NCI-H1436 treated with DMSO at 0.1 percent for 48 hours (cell line): ENCODE measurements at places on chromosomes 7 and 10.

DNA sequence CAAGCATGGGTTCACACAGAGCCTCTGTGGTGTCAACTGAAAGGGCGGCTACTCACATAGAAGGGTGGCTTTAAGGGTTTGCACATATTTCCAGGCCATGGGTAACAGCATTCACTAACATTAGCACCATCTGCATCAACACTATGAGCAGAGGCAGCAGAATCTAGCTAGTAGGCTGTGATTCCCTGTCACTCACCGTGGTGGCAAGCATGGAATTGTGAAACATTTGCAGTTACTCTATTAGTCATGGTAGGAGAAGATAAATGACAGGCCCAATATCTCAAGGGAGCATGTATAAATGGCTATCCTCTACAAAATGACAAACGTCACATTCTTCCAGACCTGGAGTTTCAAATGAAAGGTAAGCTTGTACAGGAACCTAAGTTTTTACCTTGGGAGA, 32.2 kb upstream of the CUBN start:
- no peak for DNase-seq

DNA sequence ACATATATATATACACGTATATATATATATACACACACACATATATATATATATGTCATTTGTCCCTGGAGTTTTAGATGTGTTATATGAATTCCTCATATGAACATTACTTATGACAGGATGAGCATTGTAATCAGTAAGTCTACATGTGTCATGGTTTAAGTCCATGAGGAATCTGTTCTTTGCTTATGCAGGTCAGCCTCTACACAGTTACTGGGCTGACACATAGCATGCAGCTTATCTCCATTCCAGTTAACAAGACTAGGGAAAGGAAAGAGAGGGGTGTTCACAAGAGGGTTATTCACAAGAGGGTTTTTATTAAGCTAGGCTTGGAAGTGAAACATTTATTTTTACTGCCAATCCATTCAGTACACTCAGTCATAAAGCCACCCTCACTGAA, 226.7 kb downstream of the SNX13 start:
- DNase-seq = no peak

- DNase-seq = no peak
Observed at GRCh38 chr10:17984563-17984962, 32.8 kb downstream of the SLC39A12 start.

DNA sequence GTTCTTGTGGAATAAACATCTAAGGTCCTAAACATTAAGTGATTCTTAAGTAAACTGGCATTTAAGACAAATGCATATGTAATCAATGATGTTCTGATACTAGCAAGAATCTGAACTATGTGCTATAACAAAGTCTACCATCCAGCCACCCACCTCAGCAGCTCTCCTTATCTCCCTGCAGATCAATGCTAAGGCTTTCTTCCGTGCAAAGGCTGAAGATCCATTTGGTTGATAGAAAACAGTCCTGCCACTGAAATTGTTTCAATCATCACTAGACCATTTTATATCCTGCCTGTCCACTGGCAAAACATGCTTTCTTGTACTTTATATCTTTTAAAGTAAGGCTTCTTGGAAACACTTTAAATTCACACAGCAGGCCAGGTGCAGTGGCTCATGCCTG, 6.3 kb upstream of the SMKR1 start:
- DNase-seq = no peak

DNA sequence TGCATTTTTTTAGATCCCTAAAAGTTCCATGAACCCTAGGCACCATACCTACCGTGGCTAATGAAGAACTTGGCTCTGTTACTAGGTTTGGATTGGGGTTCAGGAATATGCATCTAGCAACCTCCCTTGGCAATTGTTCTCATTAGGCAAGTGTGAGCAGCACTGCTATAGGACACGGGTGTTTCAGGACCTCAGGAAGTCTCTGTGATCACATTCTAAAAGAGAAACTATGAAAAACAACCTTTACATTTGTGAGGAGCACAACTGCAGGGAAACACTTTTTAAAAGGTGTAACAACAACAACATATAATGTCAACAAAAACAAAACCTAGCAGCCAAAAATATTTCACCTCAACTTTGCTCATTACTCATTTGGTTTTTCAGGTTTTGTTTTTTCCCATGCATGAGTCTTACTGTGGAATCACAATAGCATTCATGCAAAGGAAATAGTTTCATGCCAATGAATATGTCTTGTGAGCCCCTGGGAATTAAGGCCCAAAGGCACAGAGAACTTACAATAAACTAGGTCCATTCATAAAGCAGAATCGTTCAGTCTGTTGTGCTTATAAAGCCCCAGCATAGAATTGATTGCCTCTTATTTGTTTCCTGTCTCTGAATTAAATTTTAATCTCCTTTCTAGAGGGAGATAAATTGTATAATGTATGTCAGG, 255.7 kb upstream of the DGKB start:
- no peak for DNase-seq

DNA sequence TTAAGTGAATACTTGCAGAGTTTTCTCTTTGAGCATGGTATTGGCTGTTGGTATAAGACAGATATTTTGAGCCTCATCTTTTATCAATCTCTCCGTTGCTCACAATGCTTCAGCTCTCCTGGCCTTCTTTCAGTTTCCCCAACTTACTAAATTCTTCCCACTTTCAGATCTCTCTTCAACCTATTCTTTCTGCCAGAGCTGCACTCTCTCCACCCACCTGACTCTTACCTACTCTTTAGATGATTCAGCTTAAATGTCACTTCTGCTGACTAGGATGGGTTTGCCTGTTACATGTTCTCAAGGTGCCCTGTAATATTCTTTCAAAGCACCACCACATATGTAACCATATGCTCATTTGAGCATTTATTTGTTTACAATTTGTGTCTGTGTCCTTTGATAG, 1.6 kb downstream of the EXOSC1 start:
- DNase-seq = no peak

GRCh38 chr10:3228629-3228945, 56.0 kb upstream of the PITRM1 start:
- no peak for DNase-seq

GRCh38 chr10:105843786-105844185, 1202.7 kb downstream of the SORCS3 start:
- no peak for DNase-seq

DNA sequence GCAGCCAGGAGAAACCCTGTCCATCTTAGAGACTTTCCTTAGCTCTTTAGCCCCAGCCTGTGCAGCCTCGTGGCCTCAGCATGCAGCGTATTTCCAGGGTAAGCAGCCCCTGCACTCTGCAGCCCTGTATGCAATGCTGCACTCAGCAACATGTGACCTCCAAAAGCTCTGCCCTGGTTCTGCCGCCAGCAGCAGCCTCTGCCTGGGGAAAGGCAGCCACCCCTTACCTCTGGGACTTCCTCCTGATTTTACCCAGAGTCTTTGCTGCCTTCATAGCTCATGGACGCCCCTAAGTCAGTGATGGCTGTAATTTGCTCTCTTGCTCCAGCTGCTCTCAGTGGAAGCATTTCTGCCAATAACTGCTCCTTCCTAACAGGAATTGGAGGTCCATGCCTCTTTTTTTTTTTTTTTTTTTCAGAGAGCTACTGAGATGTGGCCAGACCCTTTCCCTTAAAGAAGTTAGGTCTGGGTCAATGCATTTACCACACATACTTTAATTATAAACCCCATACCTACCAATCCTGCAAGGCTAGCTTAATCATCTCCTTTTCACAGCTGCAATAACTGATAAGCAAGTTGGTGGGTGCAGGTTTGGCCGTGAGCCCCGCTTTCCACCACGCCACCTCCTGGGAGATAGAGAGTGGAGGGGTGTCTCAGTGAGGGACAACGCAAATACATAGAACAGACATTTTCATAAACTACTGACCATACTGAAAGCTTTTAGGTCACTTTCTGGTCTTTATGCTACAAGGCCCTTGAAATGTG, 71.7 kb downstream of the RAMP3 start:
- no peak for DNase-seq

GRCh38 chr7:17559388-17559787, 260.9 kb downstream of the AHR start:
- no peak for DNase-seq

DNA sequence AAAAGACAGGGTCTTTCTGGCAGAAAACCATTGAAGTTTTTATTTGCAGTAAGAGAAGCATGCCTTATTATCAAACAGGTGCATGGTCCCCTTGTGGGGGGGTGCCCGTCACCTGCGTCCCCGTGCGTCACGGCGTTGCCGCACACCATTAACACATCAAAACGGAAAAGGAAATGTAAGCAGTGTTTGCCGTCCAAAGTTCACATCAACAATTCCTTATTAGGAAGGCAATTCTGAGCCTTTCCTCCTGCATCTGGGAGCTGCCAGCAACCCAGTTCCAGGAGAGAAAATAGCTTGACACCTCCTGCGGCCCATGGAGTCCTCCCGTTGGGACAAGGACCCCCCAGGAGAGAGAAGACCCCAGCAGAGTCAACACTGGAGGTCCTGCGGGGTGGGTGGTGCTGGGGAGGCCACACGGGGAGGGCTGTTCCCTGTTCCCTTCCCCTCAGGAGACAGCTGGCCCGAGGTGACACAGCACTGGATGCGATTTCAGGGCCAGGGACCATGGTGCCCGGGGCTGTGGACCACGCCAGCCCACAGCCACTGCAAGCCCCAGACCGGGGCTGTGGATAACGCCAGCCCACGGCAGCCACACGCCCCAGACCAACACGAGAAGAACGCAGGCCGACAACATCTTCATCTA, 39.5 kb downstream of the DIP2C start:
- DNase-seq = peak; percentile 46

- no peak for DNase-seq
Observed at GRCh38 chr7:1503390-1503789, 799 bp downstream of the INTS1 start.

GRCh38 chr10:48940958-48941357, 1.3 kb upstream of the LRRC18 start:
- no peak for DNase-seq

DNA sequence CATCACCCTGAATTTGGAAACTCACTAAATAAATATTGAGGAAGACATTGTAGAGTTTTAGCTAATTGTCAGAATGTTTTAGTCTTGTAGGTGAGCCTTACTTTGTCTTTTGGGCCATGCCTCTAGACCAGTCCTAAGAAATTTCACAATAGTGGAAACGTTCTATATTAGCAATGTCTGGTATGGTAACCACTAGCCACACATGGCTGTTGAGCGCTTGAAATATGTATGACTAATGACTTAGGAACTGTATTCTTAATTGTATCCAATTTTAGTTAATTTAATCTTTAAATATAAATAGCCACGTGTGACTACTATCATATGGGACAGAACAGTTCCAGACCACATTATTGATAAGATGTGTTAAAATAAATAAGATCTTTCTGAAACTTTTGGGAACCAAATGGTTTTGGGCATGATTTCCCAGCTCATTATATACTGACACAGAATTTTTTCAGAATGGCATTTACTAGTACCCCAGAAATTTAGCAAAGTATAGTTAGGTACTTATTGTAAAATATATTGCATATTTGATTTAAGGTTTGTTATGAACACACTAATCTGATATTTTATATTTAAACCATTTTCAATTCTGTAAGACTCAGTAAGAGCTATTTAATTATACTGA, 95.0 kb downstream of the VPS50 start:
- DNase-seq = no peak

DNA sequence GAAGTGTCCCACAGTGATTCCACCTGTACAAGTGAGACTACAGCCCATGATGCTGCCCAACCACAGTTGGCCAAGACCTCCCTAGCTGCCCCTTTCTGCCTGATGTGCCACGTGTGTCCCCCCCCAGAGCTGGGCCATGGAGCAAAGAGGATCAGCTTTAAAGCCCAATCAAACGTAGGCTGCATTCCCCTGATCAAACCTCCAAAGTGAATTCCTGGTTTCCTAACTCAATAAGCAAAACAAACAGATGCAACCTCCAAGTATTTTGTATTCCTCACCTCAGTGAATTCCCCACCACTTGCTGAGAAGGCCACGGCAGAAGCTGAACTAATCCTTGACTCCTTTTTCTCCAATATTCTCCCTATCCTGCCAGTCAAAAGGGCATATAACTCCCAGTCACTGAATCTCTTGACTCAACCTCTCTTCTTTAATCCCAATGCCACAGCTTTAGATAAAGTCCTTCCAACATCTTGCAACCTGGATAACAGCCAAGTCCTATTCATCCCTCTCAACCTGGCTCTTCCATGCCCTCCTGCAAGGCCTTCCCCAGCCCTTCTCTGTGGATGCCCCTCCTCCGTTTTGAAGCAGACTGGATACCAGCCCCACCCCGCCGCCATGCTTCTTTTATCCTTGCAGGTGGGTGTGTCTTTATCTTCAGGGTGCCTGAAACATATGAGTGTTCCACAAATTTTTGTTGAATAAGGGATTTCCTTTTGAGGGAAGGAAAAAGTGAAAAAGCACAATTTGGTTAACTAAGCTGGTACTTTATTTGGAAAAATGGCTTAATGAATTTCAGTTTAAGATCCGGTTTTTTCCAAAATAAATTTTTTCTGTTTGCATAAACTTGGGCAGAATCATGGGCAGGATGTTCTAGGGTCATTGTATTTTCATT, 285.2 kb upstream of the MKLN1 start:
- no peak for DNase-seq

GRCh38 chr10:129853562-129853903, 110.5 kb downstream of the EBF3 start:
- peak; percentile 83 for DNase-seq

DNA sequence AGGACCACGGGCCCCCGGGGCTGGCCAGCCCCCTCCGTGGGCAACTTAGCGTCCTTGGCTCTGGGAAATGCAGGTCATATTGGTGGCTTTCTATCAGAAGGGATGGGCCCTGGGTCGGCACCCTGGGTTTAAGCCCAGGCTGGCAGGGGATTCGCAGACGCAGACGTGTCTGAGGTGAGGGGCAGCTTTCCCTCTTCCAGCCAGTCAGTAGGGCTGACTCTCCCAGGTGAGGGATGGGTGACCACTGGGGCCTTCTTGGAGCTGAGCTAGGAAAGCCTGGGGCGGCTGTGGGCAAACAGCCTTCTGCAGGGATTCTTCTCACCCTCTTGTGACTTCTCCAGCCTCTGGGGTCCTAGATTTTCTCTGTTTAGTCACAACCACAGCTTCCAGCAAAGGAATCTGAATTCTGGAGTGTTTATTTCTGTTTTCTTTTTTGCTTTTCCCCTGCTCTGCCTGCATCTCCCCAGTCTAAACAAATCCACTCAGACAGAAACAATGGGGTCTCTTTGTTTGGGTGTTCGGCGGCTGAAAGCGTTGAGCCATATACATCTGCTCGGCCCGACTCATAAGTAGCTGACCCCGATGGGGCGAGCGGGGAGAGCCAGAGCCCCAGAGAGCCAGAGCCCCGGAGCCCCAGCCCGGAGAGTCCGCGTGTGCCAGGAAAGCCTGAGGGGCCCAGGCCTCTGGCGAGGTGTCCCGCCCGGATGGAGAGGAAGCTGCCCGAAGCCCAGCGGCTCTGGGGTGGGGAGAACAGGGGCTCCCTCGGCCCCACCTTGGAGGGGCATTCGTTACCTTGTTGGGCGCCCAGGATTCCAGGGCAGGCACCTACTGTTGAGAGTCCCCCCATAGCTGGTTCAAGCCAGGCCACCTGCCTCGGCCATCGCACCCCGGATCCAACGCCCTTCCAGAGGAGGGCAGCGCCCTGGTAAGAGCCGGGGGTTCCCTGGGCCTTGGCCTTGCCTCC, 2.0 kb downstream of the MNX1 start:
- DNase-seq = no peak
